Osteoblast (primary cell): ENCODE measurements at places on chromosomes 7 and 10.

GRCh38 chr7:127365164-127365956 lies 27.1 kb downstream of the ZNF800 start:
- no peak for DNase-seq

- DNase-seq = no peak
These were observed 54.2 kb downstream of the MICALL2 start for GRCh38 chr7:1404898-1405548.

- no peak for DNase-seq
These were observed 67.7 kb downstream of the XRCC2 start for GRCh38 chr7:152608208-152608607.

DNA sequence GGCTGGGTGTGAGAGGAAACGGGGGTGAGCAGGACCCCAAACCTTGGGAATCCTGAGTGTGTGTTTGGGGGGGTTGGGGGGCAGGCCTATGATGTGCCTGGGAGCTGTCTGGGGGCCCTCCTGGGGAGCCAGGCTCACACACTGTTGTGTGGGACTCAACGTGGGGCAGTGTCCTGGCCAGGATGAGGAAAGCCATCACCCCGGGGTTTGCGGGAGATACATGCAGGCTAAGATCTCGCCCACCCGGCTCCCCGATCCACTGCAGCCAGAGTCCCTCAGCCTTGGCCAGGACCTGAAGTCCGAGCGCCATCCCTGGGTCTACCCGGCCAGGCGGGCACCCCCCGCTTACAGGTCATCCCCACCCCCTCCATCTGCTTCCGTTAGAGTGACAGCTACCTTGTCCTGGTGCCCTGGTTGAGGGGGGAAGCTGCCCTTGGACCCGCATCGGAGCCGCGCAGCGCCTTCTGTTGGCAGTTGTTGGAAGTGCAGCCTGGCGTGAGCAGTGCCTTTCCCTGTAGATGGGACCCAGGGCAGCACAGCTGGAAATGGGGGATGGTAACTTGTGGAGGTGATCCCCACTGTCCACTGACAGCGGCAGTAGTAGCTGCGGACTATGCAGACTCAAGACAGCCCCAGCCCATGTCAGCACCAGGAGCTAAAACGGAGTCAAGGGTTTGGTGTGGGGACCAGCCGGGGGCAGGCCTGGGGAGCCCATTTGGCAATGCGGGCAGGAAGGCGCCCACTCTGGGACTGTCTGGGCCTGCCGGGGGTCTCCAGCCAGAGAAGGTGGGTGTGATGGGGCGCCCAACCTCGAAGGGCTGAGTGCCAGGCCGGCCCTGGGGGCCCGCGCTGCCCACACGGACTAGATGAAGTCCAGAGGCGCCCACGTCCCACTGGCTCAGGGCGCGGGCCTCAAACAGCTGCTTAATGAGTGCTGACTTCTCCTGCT lies 885.6 kb upstream of the ZNF722 start:
- DNase-seq = peak; percentile 81

- no peak for DNase-seq
These were observed 168.1 kb downstream of the ADARB2 start for GRCh38 chr10:1569208-1569607.

- DNase-seq = peak; percentile 53
These were observed 26.4 kb downstream of the CHST15 start for GRCh38 chr10:124066781-124067714.

DNA sequence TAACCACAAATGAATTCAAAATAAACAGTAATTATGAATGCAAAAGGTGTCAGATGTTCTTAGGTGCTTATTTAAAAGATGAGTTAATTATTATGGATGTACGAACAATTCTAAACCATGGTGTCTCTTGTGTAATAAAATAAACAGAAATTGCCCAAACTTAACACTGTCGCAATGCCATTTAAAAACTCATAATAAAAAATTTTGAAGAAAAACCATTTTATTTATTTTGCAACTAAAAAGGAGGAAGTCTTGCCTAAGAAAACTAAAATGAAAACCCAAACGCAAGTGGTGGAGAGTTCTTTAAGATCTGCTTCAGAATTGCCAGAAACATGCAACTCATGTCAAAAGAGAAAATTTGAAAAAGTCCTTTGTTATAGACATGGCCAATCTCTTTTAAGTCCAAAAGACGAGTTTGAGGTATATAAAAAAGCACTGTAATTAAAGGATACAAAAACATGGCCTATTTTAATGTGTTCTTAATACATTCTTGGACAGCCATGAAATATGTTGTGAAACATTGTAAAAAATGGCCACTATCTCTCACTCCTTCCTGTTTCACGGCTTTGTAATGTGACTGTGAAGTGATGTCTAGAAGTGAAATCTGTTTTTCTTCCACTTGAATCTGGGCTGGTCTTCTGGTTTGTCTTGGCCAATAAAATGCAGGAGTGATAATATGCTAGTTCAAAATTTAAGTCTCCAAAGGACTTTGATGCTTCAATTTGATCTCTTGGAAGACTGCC lies 322.9 kb downstream of the PRPF18 start:
- DNase-seq = no peak

- DNase-seq = peak; percentile 93
These were observed 10.7 kb upstream of the SLIT1 start for GRCh38 chr10:97196223-97197029.

DNA sequence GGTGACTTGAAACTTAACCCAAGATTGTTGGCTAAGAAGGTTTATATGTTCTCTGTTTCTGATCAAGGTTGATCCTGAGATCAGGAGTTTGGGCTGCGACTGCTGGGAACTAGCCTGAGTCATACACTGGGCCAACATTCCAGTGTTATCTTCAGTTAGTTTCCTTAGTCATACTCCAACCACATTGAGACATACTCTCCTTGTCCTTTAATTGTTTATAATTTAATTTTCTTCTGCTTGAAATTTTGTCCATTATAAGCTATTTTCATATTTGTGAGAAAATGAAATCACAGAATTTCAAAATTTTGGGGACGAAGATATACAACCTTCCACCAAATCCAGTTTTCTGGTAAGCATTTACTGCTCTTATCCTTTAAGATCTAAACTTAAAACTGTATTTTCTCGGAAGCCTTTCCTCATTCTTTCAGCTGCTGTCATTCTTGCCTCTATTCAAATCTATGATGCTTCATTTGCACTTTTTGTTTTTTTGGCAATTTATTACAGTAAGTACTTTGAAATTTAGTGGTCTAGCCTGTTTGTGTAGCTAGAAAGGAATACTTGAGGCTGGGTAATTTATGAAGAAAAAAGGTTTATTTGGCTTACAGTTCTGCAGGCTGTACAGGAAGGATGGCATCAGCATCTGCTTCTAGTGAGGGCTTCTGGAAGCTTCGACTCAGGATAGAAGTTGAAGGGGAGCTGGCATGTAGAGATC lies 63.4 kb upstream of the POT1 start:
- DNase-seq = no peak

GRCh38 chr7:100971111-100972001 lies 2.0 kb downstream of the MUC12 start:
- peak; percentile 80 for DNase-seq

- no peak for DNase-seq
These were observed 23.4 kb downstream of the FRMPD2 start for GRCh38 chr10:48251152-48251524.

GRCh38 chr10:128116851-128117615 lies 9.2 kb downstream of the MKI67 start:
- no peak for DNase-seq

DNA sequence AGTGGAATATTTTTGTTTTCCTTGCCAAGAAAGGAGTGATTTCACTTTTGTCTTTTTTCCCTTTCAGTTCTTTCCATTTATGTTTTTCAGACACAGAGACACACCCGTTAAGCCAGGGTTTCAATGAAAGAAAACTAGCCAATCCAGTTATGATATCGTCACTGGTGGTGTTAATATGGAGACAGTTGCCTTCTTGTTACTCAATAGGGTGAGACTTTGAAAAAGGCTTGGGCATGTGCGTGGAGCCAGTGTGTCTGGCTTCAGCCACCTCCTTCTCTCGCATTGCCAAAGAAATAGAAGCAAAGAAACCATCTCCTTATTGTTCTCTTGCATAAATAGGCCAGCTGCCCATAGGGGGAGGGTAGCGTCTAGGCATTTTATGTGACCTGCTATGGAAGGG lies 84.1 kb upstream of the DLX6 start:
- peak; percentile 8 for DNase-seq

DNA sequence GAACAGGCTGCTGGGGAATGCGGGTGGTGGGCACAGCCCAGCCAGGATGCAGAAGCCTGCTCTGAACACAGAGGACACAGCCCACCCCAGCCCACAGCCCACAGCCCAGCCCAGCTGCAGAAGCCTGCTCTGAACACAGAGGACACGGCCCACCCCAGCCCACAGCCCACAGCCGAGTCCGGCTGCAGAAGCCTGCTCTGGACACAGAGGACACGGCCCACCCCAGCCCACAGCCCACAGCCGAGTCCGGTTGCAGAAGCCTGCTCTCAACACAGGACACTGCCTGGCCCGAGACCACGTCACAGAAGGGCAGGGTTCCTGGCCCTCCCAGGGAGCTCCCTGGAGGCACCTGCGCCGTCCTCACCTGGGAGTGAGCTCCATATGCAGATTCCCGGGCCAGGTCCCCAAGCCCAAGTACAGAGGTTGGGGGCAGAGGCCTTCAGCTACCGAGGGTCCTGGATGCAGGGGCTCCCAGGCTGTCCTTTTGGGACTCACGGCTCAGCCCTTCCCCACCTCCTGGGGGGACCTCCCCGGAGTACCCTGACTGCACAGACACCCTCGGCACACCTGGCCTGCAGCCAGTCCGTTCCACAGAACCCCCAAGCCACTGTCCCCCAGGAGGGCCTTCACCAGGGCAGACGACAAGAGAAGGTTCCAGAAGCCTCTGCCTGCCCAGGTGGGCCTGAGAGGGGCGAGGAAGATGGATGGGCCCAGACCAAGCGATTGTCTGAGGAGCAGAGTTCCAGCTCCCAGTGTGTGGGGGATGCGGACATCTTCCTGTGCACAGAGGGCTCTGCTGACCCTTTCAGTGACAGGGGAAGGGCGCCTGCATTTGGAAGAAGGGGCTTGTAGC lies 23.7 kb upstream of the FOXL3 start:
- peak; percentile 71 for DNase-seq

DNA sequence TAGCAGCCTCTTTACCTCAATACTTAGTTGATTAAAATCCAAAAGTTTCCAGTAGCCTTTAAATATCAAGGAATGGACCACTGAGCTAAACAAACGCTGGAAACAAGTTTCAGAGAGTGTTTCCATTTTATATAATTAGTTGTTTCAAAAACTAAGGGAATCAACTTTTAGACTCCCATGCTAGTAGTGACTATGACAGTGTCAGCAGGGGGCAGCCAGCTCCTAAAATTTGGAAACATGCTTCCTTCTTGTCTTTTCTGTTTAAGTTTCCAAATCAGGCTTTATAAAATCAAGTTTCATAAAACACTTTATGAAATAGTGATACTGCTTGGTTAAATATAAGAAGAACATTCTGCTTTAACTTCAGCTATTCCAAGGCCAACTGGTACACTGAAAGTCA lies 138.2 kb upstream of the TMEM229A start:
- no peak for DNase-seq
